Nephron progenitor cell (in vitro differentiated cells): ENCODE measurements at places on chromosomes 5 and 9.

DNA sequence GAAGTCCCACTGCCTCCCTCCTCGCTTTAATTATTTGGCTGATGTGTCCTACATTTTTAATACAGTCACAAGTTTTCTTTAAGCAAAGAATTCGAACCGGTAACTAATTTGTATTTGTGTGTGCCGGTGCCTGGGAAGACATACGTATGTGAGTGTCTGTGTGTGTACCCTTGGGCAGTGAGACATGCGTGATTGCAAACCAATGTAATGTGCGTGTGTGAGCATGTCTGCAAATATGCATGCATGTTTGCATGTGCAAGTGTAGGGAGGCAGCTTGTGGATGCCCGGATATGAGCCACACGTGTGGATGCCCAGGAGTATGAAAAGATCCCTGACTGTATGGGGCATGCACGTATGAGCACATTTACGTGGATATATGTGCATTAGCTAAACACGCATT lies 44.4 kb upstream of the NEK6 start:
- DNase-seq, result no peak

DNA sequence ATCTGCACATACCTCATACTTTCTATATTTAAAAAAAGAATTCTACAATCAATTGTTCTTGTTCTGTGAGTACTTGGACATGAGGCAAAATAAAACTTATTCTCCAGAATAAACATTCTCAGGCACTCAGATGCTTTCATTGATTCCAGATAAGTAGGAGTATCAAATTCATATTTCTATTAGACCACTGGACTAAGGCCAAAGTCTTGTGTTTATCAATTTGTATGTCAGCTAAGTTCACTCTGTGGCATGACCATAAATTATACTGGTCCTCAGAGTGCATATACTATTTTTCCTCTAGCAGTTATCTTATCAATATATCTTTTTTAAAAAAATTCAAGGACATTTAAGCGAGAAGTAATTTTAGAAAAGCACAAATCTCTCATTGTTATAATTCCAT lies 28.2 kb downstream of the CDH10 start:
- no peak for DNase-seq

GRCh38 chr9:70079417-70080037 lies 35.9 kb downstream of the MAMDC2 start:
- DNase-seq, result no peak

- DNase-seq, result no peak
Measured at GRCh38 chr5:172173564-172174153, 14.4 kb downstream of the STK10 start.

- peak; percentile 6 for DNase-seq
Measured at GRCh38 chr5:23419115-23419514, 88.3 kb upstream of the PRDM9 start.

- DNase-seq, result no peak
Measured at GRCh38 chr5:93078082-93079038, 502.7 kb downstream of the NR2F1-AS1 start.
